ENCODE measurements at places on chromosomes 11 and 22.
A peak's percentile ranks its signal among the peaks of the same experiment; 100 is the strongest.

- no peak for DNase-seq
- H3K4me1 ChIP-seq = no peaks in the 10 kb centered on the region
- H3K36me3 ChIP-seq = peaks cover 94% of the 10 kb centered on the region
- no peak overlapping the region for H3K4me3 ChIP-seq
- no peaks in the 10 kb centered on the region for H3K27me3 ChIP-seq
- no peak overlapping the region for H3K27ac ChIP-seq
Measured at GRCh38 chr11:108302121-108302785, 79.4 kb downstream of the ATM start.

- H3K4me1 ChIP-seq = no peaks in the 10 kb centered on the region
- no peak overlapping the region for H3K4me3 ChIP-seq
- no peak overlapping the region for H3K27ac ChIP-seq
- no peaks in the 10 kb centered on the region for H3K36me3 ChIP-seq
- H3K27me3 ChIP-seq = peaks cover 15% of the 10 kb centered on the region
- no peak for DNase-seq
Measured at GRCh38 chr22:36739185-36739584, 35.6 kb upstream of the CACNG2 start.

DNA sequence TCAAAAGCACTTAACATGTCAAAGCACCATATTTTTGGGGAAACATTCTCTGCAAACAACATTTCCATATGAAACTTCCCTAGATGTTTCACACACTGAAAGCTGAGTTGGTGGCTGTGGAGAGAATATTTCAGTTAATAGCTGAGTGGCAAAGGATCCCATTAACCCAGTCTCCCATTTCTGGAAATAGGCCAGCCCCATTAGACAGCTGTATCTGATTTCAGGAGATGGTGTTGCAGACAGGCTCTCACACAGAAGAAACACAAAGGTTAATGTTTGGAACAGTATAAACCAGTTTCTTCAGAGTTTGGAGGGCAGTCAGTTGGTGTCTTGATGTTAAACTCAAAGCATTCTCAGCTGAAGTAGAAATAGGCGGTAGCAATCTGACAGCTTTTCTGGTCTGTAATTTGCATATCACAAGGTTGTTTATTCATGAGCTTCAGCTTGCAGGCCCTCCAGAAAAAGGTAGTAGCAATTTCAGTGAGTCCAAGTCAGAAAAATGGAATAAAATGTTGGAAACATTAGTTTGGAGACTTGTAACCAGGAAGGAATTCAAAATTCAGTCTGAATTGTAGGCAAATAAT lies 15.5 kb upstream of the ZBTB44 start:
- H3K36me3 ChIP-seq = no peaks in the 10 kb centered on the region
- H3K4me3 ChIP-seq = no peak overlapping the region
- no peaks in the 10 kb centered on the region for H3K4me1 ChIP-seq
- H3K27ac ChIP-seq = no peak overlapping the region

GRCh38 chr11:35348898-35349687 lies 70.3 kb downstream of the SLC1A2 start:
- no peak overlapping the region for H3K4me3 ChIP-seq
- no peaks in the 10 kb centered on the region for H3K36me3 ChIP-seq
- no peaks in the 10 kb centered on the region for H3K27me3 ChIP-seq
- H3K27ac ChIP-seq = no peak overlapping the region

- H3K4me1 ChIP-seq = peaks cover 33% of the 10 kb centered on the region
- H3K27ac ChIP-seq = peak overlapping the region; percentile 63
- peak; percentile 64 for DNase-seq
- H3K27me3 ChIP-seq = peaks cover 10% of the 10 kb centered on the region
- no peaks in the 10 kb centered on the region for H3K36me3 ChIP-seq
- no peak overlapping the region for H3K4me3 ChIP-seq
Measured at GRCh38 chr11:46272816-46273427, 4.5 kb upstream of the CREB3L1 start.
